Stomach (tissue), 19 donors: ENCODE measurements at places on chromosomes 4 and X. TPM values are rescaled to one million over a fixed set of nuclear protein-coding genes. Genes with fewer than 3 reads are reported as not detected.

STARD8 gene
- 5.9 TPM for total RNA-seq

GRCh38 chr4:106775636-106776035 lies 260.5 kb downstream of the DKK2 start:
- H3K27ac ChIP-seq, result no peak overlapping the region
- H3K27me3 ChIP-seq, result no peaks in the 10 kb centered on the region
- no peak for DNase-seq
- H3K4me1 ChIP-seq, result no peaks in the 10 kb centered on the region

VEGFC gene
- total RNA-seq, result not detected

ANKRD37 gene
- total RNA-seq, result 13.6 TPM

DNA sequence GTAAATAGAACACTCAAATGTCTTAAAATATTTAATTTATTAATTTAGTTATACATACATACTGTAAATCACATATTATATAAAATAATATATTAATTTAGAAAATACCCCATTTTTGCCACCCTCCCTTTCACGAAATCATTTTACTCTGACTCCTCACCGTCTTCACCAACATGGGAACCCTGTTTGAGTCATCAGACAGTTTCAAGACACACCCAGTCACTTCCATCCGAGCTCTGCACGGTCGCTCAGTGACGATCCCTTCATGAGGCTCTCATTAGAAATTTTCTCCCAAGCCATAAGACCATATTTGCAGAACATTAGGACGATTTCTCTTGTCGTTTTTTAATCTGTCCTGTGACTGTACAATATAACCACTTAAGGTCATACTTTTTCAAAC lies 14.5 kb downstream of the ZNF275 start:
- H3K27me3 ChIP-seq, result no peaks in the 10 kb centered on the region
- no peak for DNase-seq
- no peaks in the 10 kb centered on the region for H3K4me1 ChIP-seq
- H3K27ac ChIP-seq, result no peak overlapping the region
- H3K36me3 ChIP-seq, result peaks cover 58% of the 10 kb centered on the region

- H3K4me3 ChIP-seq, result no peak overlapping the region
- H3K36me3 ChIP-seq, result no peaks in the 10 kb centered on the region
- peak; percentile 5 for DNase-seq
- H3K4me1 ChIP-seq, result no peaks in the 10 kb centered on the region
- no peak overlapping the region for H3K27ac ChIP-seq
Observed at GRCh38 chrX:45824471-45824870, 623.8 kb upstream of the DIPK2B start.

STS gene
- total RNA-seq, result 12.0 TPM

DNA sequence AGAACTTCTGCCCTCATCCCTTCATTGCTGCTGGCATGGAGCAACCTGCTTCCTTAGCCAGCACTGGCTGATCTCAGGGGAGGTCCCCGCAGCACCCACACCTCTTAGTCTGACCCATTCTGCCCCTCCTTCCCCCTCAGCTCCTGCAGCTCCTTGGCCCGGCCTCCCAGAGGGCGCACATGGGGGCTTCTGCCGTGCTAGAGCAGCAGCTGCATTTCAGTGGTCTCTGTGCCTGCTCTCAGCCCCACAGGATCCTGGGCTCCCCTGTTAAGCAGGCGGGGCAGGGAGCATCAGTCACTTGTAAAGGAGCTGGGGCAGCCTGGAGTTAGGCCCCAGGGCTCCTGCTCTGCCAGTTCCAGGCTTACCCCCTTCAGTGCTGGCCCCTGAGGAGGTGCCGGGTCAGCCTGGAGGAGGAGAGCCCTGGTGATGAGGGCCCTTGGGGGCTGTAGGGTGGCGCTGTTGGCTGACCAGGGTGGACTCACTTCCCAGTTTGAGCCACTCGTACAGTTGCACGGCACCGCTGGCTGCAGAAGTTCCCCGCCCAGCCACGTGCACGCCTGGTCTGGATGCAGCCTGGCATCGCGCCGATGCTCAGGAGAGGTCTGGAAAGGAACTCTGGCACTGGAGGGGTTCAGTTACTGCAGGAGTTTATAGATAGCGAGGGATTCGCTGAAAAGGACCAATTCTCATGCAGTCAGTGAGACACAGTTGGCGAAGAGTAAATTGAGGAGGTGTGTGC lies 85.1 kb upstream of the PSAPL1 start:
- H3K4me1 ChIP-seq, result no peaks in the 10 kb centered on the region
- no peak for DNase-seq
- no peaks in the 10 kb centered on the region for H3K36me3 ChIP-seq
- H3K27me3 ChIP-seq, result peaks cover 34% of the 10 kb centered on the region
- H3K27ac ChIP-seq, result no peak overlapping the region

DNA sequence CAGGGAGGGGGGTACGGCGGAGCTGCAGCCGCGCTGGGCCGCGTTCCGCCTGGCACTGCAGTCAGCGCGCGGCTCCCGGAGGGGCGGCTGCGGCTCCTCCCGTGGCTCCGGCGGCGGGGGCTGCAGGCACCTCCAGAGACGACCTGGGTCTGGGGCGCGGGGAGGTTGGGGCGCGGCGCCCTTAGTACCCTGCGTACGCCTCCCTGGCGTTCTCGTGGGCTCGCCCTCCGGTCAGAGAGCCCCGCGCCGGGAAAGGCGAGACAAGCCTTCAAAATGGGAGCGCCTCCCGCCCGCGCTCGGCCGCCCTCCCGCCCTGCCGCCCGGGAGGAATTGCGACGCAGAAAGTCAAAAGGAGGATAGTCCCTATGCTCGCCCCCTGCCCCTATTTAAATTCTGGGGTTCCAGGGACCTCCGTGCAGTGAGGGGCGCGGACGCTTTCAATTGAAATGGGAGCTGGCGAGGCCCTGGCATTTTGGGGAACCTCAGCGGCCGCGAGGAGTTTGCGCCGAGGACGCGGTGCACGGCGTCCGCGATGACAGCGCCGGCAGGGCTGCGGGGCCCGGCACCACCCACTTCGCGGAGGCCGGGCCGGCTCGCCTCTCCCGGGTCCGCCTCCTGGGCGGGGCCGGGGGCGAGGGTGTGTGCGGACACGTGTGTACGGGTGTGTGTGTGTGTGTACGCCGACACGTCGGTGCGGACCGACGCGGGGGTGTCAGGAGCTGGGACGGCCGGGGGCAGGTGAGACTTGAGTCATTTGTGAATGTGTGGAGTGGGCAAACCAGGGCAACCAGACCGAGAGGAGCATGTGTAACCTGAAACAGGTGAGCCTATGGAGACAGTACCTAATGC lies 544 bp downstream of the HERC3 start:
- H3K4me1 ChIP-seq, result peaks cover 47% of the 10 kb centered on the region
- peak; percentile 84 for DNase-seq
- peaks cover 19% of the 10 kb centered on the region for H3K36me3 ChIP-seq
- no peaks in the 10 kb centered on the region for H3K27me3 ChIP-seq
- peak overlapping the region; percentile 85 for H3K4me3 ChIP-seq

DNA sequence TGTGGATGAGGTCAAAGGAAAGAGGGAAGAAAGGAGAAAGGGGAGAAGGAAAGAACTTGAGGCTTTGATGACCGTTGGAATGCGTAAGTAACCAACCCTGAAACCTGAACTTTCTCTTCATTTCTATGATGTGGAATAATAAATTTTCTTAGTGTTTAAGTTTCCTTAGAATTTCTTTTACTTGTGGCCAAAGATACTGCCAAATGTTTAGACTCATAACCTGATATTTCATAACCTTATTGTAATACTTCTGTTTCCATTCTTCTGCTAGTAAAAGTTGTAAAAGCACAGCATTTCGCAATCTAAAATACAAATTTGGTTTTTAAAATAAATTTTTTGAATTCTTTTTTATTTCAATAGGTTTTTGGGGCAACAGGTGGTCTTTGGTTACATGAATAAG lies 258.5 kb upstream of the GIMD1 start:
- no peak overlapping the region for H3K27ac ChIP-seq
- H3K36me3 ChIP-seq, result no peaks in the 10 kb centered on the region
- H3K4me1 ChIP-seq, result no peaks in the 10 kb centered on the region
- H3K27me3 ChIP-seq, result no peaks in the 10 kb centered on the region

- no peak overlapping the region for H3K4me3 ChIP-seq
- no peaks in the 10 kb centered on the region for H3K27me3 ChIP-seq
- DNase-seq, result no peak
- no peaks in the 10 kb centered on the region for H3K36me3 ChIP-seq
Observed at GRCh38 chr4:25949994-25950393, 36.0 kb downstream of the SMIM20 start.

GPAT3 gene
- total RNA-seq, result 18.9 TPM

FHDC1 gene
- total RNA-seq, result 9.9 TPM

- H3K36me3 ChIP-seq, result no peaks in the 10 kb centered on the region
- no peak overlapping the region for H3K27ac ChIP-seq
- no peaks in the 10 kb centered on the region for H3K27me3 ChIP-seq
- no peaks in the 10 kb centered on the region for H3K4me1 ChIP-seq
- DNase-seq, result no peak
Observed at GRCh38 chr4:11496351-11496829, 67.7 kb upstream of the HS3ST1 start.
